ENCODE measurements at places on chromosomes 16 and 17.

- no peak for DNase-seq
Observed at GRCh38 chr17:10029129-10029528, 124.1 kb upstream of the RCVRN start.

- no peak for DNase-seq
Observed at GRCh38 chr17:79981090-79981489, 54.6 kb downstream of the TBC1D16 start.

DNA sequence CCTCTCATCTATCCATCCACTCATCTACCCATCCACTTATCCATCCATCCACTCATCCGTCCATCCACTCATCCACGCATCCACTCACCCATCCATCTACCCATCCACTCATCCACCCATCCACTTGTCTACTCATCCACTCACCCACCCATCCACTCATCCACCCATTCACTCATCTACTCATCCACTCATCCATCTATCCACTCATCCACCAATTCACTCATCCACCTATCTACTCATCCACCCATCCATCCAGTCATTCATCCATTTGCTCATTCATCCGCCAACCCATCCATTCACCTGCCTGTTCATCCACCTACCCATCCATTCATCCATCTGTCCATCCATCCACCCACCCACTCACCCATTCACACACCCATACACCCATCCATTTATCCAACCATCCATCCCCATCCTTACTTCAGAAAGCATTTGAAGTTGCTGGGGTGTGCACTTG lies 329.6 kb downstream of the SEC14L1 start:
- no peak for DNase-seq

- no peak for DNase-seq
Observed at GRCh38 chr16:11097094-11097786, 152.9 kb downstream of the CLEC16A start.

DNA sequence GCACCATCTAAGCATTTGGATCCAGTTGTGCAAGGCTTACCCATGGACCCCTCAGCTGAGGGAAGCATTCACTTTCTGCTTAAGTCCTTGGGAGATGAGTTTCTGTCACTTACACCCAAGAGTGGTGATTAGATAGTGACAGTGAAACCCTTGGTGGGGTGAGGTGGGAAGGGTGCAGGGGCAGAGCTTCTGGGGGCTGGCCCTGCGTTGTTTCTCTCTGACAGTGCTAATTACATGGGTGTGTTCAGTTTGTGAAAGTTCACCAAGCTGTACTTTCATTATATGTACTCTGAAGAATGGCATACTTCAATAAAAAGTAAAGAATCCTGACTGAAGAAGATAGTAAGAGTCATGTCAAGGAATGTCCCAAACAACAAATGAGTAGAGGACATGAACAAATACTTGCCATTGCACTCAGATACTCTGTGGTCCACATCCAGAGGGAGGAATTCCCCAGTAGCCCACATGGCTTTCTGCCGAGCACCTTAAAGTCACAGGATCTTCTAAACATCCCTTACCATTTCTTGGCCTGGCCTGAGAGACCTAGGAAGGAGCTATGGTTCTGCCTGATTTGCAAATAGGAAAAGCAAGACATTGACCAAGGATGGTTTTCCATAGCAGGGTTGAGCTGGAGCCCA lies 8.4 kb downstream of the CHST6 start:
- no peak for DNase-seq

- DNase-seq: no peak
Observed at GRCh38 chr17:77297693-77298666, 157.2 kb downstream of the SEC14L1 start.

GRCh38 chr17:27550291-27550930 lies 80.6 kb upstream of the LGALS9 start:
- no peak for DNase-seq

DNA sequence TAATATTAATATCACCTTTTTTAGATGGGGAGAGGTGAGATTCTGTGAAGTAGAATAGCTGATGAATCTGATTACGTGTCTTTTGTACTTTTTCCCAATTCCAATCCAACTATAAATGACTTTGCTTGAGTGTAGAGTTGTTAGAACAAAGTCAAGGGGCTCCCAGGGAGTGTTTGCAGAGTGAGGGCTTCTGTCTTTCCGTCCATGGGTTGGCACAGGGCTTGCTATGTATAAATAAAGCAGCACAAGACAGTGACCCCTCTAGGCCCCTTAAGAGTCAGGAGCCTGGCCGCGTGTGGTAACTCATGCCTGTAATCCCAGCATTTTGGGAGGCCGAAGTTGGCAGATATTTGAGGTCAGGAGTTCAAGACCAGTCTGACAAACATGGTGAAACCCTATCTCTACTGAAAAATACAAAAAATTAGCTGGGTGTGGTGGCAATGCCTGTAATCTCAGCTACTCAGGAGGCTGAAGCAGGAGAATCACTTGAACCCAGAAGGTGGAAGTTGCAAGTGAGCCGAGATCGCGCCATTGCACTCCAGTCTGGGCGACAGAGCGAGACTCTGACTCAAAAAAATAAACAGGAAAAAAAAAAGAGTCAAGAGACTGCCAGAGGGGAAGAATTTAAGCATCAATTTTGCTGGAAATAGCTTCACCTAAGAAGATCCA lies 127.9 kb upstream of the HS3ST3A1 start:
- DNase-seq: no peak

GRCh38 chr16:61128545-61129323 lies 907.5 kb downstream of the CDH8 start:
- DNase-seq: no peak

DNA sequence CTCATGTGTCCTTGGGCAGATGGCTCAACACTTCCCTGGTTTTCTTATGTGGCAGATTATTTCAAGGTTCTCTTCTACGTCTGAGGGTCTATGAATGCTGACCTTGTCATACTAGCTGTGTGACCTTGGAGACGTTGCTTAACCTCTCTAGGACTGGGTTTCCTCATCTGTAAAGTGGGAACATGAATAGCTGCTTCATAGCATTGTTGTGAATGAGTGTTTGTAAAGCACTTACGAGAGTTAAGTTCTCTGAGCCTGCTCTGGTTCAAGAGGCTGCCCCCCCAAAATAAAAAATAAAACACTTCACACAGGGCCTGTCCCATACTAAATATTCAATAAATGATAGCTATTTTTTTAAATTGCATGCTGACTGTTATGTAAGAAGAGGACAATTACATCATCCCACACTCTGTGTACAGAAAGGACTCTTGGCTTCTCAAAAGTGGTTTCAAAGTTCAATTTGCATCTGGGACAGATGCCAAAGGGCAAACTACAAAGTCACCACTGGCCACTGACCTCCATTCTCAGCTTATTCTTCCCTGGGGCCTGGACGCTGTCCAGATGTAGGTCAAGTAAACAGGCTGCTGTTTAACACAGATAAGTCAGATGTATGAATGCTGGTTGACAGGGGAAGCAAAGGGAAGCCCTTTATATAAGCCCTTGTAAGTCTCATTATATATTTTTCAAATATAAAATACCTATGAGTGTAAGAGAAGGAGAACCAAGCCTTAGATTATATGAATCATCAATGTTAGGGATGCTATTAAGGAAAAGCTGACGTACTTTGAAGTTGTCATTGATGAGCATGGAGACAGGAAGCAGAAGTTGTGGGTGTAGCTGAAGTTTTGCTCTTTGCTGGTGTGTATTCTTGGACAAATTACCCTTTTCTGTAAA lies 15.4 kb upstream of the NDEL1 start:
- DNase-seq: no peak

- peak; percentile 88 for DNase-seq
Observed at GRCh38 chr17:76968707-76969597, 100.7 kb downstream of the MGAT5B start.

DNA sequence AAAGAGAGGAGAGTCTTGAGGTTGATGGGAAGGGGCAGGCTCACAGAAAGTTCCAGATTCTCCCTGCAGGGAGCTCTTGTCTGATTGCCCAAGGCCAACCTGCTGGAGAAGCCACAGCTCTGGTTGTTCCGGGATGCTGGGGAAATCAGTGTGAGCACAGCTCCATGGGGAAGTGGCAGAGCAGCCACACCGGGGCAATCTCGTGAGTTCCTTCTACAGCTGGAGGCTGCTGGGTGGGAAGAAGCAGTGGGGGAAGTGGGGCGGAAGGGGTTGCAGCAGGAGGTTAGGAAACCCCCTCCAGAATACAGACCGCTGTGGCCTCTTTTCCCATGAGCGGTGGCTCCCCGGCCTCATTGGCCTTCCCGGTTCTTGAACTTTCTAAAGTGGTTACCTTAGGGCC lies 34.0 kb downstream of the KIAA0513 start:
- no peak for DNase-seq

DNA sequence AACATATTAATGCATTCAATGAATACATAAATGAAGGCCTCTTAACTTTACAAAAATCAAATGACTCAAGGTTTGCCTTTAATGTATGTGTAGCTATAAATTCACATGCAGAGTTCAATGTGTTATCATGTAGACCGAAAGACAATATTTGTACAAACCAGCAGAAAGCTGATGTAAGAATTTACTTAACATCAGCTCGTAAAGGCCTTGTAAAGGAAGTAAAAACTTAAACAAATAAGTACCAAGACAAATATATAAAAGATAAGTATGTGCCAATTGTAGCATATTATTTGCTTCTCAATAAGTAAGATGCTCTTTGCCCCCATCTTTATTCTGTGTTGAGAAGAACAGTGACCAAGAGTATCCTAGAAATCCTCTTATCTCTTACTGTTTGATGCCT lies 105.7 kb downstream of the SYCE1L start:
- no peak for DNase-seq

GRCh38 chr16:11159282-11159681 lies 96.7 kb downstream of the SOCS1 start:
- no peak for DNase-seq

- no peak for DNase-seq
Observed at GRCh38 chr16:3461151-3461550, 17.7 kb downstream of the NAA60 start.

GRCh38 chr17:17462048-17462824 lies 14.6 kb upstream of the MED9 start:
- DNase-seq: no peak

- no peak for DNase-seq
Observed at GRCh38 chr17:145671-146541, 8.5 kb downstream of the SCGB1C2 start.

GRCh38 chr16:24507959-24508480 lies 31.3 kb upstream of the RBBP6 start:
- no peak for DNase-seq

- no peak for DNase-seq
Observed at GRCh38 chr16:86530251-86531190, 20.2 kb downstream of the FOXF1 start.

DNA sequence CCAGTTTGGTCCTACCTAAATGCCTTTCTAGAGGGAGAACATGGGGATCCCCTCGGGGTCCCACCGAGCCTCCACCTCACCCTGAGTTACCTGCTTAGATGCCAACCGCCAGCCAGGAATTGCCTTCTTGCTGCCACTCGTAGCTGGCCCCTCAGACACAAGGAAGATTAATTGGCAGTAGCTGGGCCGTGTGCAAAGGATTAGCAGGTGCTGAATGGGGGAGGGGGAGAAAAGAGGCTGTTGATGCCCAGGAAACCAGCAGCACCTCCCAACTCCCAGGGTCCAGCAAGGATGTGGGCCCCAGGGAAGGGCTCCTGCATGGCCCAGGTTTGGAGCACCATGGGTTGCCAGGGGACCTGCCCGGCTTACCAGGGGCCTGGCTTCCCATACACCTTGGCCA lies at the start of gene CNGB1:
Gene CNGB1, minus strand, starts transcription at position 159 of the 400 bp plus-strand sequence. CDS start 3,842 bp downstream, outside the sequence.
- DNase-seq: no peak

- peak; percentile 88 for DNase-seq
Observed at GRCh38 chr17:75785016-75785890, 647 bp downstream of the UNK start.

DNA sequence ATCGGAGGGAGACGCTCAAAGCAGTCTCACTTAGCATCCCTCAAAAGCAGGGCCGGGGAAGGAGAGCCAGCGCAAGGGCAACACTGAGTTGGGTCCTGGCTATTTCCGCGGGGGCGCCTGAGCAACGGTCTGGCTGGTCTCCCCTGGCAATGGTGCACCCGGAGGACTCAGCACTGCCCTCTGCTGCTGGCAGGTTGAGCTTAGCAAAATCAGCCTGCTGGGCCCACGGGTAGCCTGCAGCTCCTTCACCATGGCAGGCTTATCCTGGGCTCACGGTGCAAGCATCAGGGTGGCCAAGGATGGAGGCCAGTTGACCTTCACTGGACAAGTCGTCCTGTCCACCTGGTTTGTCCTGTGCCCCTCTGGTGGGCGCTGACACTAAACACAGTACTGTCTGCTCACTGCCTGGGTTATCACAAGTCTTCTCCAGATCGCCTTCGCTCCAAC lies 14.4 kb upstream of the ALDH3A1 start:
- peak; percentile 32 for DNase-seq

DNA sequence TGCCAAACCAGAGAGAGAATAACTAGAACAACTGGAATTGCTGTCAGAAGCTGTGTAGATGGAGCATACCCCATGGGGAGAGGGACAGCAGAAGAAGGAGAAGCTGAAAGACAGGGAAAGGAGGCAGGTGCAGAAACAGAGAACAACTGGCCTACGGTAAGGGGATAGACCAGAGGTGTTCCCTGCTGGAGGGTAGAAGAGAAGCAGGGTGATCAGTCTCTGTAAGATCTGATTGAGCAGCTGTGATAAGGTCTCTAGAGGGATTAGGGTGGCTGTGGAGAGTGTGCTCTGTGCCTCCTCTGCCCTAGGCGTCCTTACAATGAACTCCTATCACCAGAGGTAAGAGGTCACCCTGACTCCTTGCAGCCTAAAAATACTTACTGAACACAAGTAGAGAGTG lies 30.4 kb upstream of the HS3ST3B1 start:
- no peak for DNase-seq

GRCh38 chr16:27670071-27670810 lies 120.3 kb downstream of the KATNIP start:
- peak; percentile 30 for DNase-seq

- DNase-seq: no peak
Observed at GRCh38 chr16:72704746-72705372, 343.1 kb downstream of the ZFHX3 start.

DNA sequence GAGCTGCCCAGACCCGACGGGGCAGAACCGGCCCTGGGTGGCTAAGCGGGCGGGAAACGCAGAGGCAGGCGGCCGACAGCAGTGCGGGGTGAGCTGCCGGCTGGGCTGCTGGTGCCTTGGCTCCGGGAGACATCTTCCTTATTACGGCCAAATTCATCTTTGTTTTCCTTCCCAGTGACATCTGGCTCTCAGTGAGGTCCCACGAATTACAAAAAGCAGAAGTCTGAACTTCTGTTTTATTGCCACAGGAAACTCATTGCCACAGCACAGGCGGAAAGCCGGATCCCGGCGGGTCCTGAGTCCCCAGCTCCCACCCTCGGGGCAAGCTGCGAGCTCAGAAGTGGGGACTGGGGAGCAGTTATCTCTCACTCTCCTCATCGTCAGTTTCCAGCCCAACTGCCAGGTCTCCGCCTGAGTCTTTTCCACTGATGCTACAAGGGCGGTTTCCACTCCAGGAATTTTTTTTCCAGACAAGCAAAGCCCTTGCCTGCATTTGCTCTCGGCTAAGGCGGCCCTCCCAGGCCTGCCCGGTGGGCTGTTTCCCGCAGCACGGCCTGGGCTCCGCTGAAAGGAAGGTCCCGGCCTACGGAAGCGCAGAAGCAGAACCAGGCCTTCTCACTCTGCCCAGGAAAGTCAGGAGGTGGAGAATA lies 40.3 kb downstream of the CBFA2T3 start:
- no peak for DNase-seq

Measured in NCI-H2171 (cell line).